ENCODE measurements at places on chromosomes 7 and 10.

DNA sequence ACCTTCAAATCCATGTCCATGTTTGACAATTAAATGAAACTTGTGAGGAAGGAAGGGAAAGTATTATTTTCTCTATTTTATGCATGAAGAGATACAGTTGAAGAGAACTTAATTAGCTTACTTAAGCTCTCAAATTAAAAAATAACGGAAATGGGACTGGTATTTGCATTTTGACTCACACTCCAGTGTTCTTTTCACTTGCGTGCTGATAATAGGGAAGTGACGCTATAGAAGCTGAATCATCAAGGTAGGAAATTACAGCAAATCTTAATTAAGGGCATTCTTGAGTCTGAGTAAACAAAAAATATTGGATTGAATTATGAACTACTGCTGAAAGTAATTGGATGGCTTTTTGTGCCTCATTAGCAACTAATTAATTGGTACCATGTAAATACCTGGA, 44.0 kb upstream of the NPVF start:
- no peak for DNase-seq

GRCh38 chr10:74150204-74150989, at the start of gene AP3M1:
TSS of gene AP3M1 (minus strand) at chr10:74150828. CDS start at chr10:74138379, 12,449 bp downstream.
- DNase-seq = no peak

- peak; percentile 6 for DNase-seq
Measured at GRCh38 chr7:145633513-145633912, 483.1 kb upstream of the CNTNAP2 start.

DNA sequence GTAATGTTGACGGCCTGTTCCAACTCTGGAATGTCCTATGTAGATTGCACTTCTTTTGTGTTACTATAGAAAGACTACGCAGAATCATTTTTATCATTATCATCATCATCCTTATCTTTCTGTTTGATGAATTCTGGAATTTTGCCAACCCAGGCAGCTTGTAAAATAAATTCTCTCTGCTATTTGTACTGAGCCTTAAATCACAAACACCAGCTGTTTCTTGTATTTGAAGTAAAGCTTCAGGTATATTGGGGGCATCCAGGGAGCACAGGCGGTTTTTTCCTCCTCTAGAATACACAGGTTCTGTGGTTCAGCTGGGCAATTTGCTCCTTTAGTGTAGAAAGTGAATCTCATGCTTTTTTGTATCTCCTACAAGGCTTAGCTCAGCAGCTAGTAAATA, 14.9 kb upstream of the CPA5 start:
- DNase-seq = no peak

- no peak for DNase-seq
Measured at GRCh38 chr10:62860946-62861345, 44.8 kb upstream of the EGR2 start.

- DNase-seq = no peak
Measured at GRCh38 chr10:126839094-126839761, 66.0 kb upstream of the DOCK1 start.

DNA sequence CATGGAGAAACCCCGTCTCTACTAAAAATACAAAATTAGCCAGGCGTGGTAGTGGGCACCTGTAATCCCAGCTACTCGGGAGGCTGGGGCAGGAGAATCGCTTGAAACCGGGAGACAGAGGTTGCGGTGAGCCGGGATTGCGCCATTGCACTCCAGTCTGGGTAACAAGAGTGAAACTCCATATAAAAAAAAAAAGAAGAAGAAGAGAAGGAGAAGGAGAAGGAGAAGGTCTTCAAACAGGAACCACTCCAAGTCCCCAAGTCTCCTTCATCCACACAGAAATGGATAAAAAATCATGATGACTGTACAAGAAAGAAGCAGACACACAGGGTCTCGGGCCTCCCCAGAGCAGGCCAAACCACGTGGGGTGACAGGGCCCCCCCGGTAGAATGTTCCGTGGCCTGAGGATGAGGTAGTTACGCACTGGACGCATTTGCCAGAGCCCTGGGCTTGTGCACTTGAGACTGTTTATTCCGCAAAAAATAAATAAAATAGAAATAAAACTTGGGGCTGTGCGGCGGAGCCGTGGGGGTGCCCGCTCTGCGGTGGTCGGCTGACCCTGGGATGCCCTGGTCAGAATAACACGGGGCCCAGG, 15.8 kb downstream of the VENTX start:
- no peak for DNase-seq

All from ACHN (cell line).